ENCODE measurements at places on chromosomes 5 and 9.
A peak's percentile ranks its signal among the peaks of the same experiment; 100 is the strongest.

DNA sequence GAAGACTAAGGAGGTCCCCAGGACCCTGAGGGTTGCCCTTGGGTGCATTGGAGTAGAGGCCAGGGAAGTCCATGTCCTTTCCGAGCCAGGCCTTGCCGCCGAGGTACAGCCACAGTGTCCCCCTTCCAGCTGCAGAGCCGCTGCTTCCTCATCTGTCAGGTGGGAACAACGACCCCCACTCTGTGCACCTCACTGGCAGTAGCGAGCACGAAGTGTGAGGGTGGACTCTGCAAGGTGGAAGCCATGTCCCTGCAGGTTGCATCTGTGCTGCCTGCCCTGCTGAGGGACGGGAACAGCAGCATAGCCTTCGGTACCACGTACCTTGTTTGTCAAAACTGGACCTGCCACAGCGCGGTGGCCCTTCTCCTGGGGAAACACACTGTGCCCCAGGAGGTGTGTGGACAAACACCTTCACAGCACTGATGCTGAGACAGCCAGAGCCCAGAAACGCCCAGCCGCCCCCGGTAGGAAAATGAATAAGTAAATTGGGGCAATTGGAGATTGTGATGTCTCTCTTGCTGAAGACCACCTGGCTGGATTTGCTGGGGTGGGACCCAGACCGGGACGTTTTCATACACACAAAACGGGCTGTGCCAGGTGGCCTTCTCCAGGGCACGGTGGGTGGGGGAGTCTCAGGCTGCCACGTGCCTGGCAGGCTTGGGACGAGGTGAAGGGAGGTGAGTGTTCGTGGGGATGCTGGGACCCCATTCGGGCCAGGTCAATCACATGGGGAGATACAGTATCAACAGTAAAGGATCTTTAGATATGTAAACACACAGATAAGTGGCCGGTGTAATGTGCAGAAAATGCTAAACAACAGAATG, 157.3 kb downstream of the RXRA start:
- DNase-seq: no peak

DNA sequence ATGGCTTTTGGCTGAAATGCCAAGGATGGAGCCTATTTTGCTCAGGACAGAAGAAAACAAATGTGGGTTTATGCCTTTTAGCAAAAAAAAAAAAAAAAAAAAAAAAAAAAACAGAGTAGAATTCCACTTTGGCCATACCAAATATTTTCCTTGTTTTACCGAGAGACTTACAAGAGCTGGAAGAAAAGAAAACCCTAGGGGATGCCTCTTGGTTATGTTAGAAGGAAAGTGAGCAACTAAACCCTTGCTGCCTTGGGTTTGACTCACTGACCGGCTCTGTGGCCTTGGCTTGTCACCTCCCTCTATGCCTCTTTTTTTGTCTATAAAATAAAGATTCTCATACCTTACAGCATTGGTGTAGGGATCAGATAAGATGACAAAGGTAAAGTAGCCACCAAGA, 69.6 kb upstream of the ABCA1 start:
- no peak for DNase-seq

- DNase-seq: no peak
These were observed 1.4 kb downstream of the RNU6ATAC start for GRCh38 chr9:134162926-134163370.

DNA sequence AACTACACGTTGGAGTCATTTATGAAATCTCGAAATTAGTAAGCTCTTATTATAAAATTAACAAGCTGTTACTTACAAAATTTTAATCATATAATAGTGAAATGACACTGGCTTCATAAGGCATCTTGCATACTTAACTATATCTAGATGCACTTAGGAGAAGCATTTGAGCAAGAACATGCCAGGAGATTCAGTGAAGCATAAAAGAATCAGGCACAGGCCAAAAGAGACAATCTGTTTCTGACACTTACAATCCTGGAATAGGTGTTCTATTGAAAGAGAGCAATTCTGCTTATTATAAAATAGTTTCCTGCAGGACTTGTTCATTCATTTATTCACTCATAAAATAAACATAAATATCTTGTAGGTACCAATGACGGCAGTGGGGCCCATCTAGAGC, 1152.2 kb upstream of the CDH6 start:
- DNase-seq: no peak

DNA sequence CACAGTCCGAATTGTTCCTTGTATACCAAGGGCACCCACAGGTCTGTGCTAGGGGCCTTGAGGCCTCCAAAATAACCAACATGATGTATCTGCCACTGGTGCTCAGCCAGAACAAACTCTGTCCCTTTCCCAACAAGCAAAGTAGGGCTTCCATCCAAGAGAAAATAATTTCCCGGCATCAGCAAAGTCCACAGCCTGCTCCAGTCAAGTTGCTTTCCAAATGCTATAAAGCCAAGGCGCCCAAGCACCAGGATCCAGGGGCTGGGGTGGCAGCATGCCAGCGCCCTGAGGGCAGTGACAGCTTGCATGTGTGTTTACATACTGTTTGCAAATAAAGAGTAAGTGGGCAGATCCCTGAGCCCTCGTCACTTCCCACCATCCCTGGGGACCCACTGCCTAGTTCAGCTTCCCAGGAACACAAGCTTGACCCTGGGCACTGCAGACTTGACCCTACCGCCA, 155.9 kb downstream of the ERCC6L2 start:
- peak; percentile 23 for DNase-seq
